ENCODE measurements at places on chromosomes 11 and 22.

DNA sequence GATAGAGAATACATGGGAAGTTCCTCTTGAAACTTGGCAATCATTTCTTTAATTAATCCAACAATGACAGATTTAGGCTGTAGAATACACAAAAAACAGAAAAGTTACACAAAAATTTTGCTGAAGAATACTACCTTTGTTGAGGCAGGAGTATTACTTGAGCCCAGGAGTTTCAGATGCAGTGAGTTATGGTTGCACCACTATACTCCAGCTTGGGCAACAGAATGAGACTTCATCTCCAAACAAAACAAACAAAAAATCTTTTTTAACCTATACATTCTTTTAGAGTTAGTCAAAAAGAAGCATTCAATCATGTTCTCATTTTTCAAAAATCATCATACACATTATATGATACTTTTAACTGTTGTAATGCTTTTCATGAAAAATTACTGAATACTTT is 22.1 kb downstream of the UEVLD start:
- no peak for DNase-seq

- no peak for DNase-seq
Observed at GRCh38 chr22:19119949-19120348, 2.3 kb downstream of the DGCR2 start.

DNA sequence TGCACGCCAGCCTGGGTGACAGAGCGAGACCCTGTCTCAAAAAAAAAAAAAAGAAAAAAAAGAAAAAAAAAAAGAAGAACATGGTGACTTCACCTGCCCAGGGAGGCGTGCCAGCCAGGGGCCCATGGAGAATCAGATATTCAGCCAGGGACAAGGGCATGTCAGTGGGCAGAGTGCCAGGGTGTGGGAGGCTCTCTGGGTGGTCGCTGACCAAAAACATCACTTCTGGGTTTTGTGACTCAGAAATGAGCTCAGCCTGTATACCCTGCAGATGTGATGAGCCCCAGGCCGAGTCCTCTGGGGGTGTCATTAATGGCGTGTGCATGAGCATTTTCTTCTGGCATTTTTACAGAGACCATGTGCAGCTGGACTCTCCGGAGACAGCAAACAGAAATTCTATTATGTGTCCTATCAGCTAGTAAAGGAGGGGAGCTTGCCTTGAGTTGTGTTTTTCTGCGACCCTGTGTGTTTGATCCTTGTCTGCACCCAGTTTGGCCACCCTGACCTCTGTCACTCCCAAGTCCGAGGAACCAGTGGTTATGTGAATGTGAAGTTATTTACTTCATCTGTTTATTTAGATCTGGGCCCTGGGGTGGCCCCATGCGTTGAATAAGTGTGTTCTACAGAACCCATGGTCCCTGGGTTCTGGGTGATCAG is 53.6 kb downstream of the BCR start:
- no peak for DNase-seq

- no peak for DNase-seq
Observed at GRCh38 chr22:42933485-42934091, 76.5 kb upstream of the ARFGAP3 start.

DNA sequence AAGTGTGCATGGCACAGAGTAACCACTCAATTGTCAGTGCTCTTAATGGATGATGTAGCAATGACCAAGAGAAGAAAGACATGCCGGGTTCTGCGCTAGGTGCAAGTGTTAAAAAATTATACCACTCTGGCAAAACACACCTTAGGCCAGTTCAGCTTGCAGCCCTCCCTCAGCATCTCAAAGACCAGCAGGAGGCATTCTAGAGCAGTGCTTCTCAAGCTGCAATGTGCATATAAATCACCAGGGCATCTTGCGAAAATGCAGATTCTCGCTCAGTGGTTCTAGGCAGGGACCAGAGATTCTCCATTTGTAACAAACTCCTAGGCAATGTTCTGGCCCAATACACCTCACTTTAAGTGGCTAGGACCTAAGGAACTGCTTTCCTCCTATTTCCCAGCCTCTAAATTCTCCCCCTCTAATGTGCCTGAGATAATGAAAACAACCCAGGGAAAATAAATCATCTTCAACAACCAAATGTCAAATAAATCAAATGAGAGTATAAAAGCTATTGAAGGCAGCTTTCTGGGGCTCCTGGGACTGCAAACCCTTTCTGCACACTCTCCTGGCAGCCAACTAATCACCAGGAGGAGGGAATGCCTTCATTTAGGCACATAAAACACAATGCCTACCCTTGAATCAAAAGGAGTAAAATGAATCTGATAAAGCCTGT is 337.2 kb upstream of the API5 start:
- DNase-seq, result no peak

GRCh38 chr11:134942681-134943080 is 530.6 kb upstream of the B3GAT1 start:
- no peak for DNase-seq

GRCh38 chr11:104858882-104859775 is 39.1 kb downstream of the CASP12 start:
- DNase-seq, result no peak

- no peak for DNase-seq
Observed at GRCh38 chr11:128559496-128560103, 27.8 kb downstream of the ETS1 start.

DNA sequence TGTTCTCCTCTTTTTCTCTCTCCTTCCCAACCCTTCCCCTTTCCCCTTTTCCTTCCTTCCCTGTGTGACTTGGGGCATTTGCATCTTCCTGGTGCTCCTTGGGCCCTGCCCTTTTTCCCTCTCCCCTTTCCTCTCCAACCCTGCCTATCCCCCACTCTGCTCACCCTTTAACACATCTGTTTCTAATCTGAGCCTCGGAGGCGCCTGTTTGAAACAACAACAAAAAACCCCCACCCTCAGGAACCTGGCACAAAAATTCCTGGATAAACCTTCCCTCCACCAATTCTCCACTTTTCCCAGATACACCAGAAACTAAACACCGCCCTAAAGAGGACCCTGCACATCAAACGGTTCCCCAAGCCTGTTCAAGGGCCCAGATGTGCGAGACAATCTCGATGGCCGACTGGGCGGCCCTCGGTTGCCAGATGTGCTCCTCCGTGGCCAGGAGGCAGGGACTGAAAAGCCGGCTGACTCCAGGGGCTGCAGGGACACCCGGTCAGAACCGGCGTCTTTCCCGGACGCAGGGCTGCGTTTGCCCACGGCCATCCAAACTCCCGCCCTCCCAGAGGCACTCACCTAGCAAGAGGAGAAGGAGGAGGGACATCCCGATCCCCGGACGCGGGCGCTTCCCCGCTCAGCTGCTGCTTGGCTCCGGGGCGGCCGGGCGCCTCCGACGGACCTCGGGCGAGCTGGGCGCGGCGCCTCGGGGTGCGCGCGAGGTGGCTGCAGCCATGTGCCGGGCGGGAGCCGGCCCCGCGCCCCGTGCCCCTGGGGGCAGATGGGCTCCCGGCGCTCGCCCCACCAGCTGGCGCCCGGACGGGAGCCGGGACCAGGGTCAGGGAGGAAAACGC is 486 bp downstream of the CLMP start:
- peak; percentile 78 for DNase-seq

DNA sequence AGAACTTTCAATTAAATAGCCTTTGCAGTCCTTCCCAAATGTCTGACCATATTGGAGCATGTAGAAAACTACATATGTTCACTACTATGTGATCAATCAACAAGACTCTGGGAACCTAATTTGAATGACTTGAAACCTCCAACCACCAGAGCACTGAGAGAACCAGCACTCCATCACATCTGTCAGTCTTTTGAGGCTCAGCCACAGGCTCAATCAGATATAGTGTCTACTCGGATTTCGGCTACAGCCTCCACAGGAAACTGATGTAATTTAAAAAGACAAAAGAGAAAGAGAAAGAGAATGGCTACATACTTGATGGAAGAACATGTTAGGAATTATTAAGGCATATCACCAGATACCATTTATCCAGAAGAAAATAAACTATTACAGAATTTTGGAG is 859.0 kb downstream of the FAM181B start:
- no peak for DNase-seq

DNA sequence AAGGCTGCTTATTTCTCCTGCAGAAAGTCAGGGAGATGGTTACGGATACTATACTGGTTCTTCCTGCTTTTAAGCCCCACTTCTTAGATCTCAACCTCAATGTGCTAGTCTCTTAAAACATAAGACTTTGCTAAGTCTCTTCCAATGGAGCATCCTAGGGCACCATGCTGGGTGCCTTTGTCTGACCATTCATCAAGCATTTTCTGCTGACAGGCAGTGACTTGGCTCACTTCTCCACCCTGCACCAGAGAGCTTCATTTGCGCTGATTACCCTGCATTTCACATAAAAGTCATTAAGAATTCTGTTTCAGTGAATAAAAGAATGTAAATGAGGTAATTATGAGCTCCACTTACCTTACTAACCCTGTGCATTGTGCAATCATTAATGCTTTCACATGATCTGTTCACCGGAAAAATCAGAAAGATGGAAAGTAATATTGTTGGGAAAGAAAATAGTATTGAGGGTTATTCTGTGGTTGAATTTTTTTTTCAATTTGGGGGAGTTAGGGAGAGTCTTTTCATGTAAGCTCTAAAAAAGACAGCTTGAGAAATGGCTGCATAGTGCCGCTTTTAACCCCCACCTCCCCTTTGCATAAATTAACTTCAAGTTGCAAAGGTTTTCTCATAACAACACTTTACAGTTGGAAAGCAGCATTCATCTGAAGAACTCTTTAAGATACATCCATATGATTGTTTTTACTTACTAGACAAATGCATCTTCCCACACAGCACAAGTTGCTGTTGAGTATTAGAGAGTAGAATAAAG is 677.3 kb upstream of the KIRREL3 start:
- DNase-seq, result peak; percentile 34

- no peak for DNase-seq
Observed at GRCh38 chr11:132231656-132232347, 861.4 kb downstream of the NTM start.

DNA sequence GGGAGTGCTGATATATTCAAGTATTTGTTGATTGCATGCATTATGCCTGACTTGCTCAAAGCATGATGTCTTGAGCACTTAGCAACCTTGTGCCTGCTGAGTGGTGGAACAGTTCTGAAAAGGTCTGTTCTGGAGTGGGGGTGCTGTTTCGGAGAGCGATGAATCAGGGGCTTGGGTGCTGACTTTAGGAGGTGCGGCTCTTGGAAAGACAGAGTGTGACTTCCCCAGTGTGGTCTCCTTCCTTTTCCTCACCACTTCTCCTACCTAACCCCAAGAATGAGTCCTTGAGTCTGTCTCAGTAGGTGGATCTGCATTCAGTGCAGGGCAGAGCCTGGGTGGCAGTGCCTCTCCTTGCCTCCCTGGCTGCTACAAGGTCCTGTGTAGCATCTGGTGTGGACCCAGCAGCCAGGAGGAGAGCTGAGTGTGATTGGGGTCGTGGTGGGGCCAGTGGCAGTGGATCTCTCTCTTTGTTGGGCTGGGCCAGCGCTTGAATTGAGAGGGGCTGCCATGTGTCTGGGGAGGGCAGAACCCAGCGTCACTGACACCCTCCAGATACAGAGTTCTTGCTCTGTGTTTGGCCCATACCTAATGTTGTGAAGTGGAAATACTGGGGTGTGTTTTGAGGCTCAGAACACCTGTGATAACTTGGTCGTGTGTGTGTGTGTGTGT is 35.9 kb downstream of the ST3GAL4 start:
- no peak for DNase-seq

GRCh38 chr11:61820174-61820573 is 3.4 kb upstream of the FADS1 start:
- DNase-seq, result no peak

DNA sequence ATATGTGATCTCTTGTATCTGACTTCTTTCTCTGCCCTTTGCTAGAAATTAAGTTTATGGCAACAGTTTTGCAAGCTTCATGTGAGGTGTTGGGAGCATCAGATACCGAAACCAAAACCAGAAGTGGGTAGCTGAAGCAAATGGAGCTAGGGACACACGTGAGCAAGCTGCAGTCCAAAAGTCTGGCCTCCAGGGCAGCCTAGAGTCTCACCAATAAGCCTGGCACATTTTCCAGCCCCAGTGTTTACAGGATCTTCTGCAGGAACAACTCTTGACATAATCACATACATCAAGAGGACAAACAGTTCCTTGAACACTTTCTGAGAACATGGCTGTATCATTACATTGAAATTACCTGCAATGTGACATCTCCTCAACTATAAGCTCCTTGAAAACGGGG is 114.1 kb downstream of the LARGE1 start:
- no peak for DNase-seq

DNA sequence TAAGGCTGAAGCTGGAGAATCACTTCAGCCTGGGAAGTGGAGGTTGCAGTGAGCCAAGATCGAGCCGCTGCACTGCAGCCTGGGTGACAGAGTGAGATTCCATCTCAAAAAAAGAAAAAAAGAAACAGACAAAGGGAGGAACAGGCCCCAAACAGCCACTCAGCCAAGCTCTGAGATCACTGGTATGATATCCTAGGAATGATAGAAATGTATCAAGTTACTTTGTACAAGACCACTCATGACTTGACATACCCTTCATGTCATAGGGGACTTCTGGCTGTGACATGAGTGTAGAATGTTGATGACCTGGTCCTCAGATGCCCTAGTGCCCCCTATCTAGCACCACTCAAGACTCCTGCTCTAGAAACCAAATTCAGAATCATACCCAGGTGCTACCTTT is 216.5 kb downstream of the NAV2 start:
- DNase-seq, result no peak

DNA sequence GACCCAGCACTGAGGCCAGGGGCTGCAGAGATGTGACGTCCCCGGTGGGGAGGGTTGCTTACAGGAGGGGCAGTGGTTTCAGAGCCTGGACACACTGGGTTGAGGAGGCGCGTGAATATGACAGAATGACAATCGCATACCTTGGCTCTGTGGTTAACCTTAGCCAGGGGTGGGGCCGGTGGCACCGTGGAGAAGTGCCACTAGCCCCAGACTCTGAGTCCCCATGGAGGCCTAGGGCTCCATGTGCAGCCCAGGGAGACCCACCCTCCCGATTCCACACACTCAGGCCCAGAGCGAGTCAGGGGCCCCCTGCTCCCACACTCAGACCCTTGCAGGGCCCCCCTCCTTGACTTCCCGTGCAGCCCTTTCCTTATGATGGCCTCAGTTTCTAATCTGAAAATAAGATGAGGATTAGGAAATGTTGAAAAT is 3.6 kb upstream of the ACR start:
- DNase-seq, result no peak

GRCh38 chr22:45949258-45949870 is 27.6 kb downstream of the WNT7B start:
- DNase-seq, result no peak

GRCh38 chr11:117828611-117829368 is 4.2 kb upstream of the FXYD2 start:
- DNase-seq, result no peak

DNA sequence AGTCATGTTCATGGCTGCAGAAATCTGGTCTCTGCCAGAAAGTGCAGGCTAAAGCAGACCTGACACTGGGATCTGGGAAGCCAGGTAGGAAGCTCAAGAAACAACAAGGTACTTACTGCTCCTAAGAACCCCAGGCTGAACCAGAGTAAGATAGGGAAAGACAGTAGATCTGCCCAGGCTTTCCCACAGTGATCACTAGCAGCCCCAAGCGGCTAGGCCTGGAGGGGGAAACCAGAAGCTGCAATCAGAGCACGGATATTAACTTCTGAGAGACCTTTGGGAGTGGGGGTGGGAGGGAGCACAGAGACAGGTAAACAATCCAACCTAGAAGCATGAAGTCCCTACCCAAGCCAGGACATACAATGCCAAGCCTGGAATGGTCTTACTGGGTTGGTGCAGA is 135.2 kb upstream of the C11orf58 start:
- DNase-seq, result peak; percentile 56

- no peak for DNase-seq
Observed at GRCh38 chr11:5593146-5593545, 3.3 kb upstream of the TRIM6 start.

All from kidney (tissue), 22 donors.